Midbrain (tissue), 1 donor: ENCODE measurements at places on chromosomes 3 and 15.

DNA sequence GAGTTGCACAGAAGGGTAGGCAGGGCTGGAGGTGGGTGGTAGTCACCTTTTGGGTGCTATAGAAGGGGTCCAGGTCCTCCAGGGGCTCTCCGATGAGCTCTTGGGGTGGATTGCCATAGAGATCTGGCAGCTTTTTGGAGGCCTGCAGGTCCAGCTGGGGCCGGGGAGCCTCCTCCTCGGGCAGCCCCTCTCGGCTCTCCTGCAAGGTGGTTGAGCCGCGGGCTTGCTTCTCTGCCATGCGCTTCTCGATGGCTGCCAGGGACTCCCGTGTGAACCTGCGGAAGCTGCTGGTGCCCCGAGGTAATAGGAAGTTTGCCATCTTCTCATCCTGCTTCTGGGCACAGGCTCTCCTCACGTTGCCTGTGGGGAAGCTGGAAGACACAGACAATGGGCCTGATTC lies 16.5 kb downstream of the SCN5A start:
- no peak for DNase-seq

DNA sequence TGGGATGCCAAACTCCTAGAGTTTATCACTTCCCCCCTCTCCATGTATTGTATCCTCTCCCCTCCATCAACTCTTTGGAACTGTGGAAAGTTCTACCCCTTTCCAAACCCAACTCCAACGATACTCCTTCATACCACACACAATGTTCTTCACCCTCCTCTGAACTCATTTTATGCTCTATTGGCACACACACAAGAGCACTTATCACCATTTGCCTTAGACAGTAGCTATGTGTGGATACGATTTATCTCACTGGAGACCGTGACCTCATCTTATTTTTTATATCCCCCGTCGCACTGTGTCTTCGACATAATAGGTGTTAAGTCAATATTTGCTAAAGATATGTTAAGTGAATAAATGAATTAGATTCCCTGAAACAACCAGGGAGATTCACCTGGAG lies 316.5 kb upstream of the PROK2 start:
- no peak for DNase-seq

GRCh38 chr3:28171962-28172361 lies 69.5 kb upstream of the CMC1 start:
- DNase-seq = no peak

GRCh38 chr15:90619939-90620338 lies 90.2 kb downstream of the CRTC3 start:
- no peak for DNase-seq

DNA sequence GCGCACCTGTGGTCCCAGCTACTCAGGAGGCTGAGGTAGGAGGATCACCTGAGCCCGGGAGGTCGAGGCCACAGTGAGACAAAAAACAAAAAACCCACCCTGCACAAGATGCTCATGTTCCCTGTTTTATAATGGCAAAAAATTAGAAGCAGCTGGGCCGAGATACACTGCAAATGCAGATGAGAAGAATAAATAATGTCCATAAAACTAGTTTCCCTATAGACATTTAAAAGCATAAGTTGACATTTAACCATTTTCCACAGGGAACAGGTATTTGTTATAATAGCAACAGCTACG lies 537 bp upstream of the SCAP start:
- DNase-seq = no peak

GRCh38 chr3:62815981-62816380 lies 59.2 kb downstream of the CADPS start:
- DNase-seq = no peak

DNA sequence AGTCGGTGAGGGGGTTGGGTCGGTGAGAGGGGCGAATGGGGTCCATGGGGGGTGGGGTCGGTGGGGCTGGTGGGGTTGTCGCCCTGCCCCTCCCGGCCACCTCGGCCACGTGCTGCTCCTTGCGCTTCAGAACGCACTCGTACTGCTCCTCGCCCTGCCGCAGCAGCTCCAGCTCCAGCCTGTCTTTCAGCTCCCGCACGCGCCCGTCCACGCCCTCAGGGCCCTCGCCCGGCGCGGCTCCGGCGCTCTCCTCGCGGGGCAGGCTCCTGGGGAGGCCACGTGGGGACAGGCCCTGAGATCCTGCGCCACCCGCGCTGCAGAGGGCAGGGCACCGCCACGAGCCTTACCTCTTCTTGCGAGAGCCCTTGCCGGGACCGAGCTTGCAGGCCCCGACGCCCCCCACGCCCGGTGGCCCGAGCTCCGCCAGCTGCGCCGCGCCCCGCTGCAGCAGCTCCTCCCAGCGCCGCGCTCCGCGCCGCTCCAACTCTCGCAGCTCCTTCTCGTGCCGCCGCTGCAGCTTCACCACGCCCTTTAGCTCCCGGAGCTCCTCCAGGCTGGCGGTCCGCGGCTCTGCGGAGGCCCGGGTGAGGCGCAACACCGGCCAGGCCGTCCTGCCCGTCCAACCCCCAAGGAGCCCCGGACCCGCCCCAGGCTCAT lies 8.2 kb upstream of the ANKRD63 start:
- DNase-seq = no peak

- no peak for DNase-seq
These were observed 10.3 kb downstream of the PGPEP1L start for GRCh38 chr15:98997312-98997711.

DNA sequence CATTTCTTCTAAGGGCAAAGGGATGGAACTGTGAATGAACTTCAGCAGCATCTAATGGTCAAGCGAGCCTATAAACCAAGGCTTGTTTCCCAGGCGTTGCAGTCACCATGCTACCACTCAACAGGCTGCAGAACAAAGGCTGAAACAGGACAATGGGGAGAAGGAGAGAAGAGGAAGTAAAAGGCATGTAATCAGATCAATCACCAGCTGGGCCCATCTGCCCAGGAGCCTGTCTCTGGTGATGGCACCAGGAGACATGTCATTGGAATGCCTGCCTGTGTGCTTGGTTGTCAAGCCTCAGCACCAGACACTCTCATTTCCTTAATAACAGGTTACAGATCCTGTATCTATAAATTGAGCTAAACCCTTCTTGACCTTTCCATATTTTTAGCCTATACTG lies 81.7 kb upstream of the UMPS start:
- no peak for DNase-seq

- DNase-seq = no peak
These were observed 5.2 kb upstream of the YEATS2 start for GRCh38 chr3:183692436-183692835.

GRCh38 chr3:33202711-33203457 lies 15.7 kb downstream of the SUSD5 start:
- no peak for DNase-seq

DNA sequence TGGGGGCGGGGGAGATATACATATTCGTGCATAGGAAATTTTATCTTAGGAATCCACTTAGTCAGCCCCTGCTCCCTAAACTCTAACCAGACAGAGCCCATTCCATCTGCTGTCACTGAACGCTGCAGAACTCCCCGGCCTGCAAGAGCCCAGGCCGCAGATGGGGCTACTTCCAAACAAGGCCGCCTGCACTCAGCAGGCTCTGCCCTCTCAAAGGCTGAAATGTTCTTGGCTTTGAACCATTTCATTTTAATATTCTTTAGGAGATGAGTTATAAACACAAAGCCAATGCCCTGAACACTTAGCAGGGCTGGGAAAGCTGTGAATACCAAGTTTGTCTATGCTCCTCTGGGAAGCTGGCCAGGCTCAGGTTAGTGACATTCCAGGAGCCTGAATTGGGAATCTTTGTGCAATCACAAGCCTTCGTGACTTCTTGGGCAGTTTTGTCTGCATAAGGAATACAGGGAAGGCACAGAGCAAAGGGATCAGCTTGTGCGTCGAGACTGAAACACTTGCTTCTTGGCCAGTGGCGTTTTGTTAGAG lies 65.0 kb downstream of the SYNM start:
- no peak for DNase-seq

GRCh38 chr3:33789183-33789954 lies 9.1 kb upstream of the PDCD6IP start:
- DNase-seq = no peak

- DNase-seq = no peak
These were observed 270.3 kb downstream of the RYR3 start for GRCh38 chr15:33581032-33581431.

GRCh38 chr3:156230278-156230900 lies 110.0 kb downstream of the KCNAB1 start:
- DNase-seq = no peak

DNA sequence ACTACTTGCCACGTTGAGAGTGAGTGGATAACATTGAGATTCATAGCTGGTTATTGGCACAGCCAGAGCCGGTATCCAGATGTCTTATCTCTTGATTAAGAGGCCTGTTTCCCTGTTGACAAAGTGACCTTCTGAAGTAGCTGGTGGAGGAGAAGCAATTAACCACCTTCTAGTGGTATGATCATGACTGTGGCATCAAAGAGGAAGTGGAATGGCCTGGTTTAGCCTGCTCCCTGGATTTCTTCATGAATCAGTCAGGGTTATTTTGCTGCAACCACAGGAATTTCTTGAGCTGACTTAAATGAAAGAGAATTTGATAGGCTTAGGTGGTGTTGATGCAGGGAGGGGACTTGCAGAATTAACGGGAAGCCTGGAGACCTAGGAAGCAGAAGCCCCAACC lies 398.3 kb downstream of the MFSD1 start:
- no peak for DNase-seq

DNA sequence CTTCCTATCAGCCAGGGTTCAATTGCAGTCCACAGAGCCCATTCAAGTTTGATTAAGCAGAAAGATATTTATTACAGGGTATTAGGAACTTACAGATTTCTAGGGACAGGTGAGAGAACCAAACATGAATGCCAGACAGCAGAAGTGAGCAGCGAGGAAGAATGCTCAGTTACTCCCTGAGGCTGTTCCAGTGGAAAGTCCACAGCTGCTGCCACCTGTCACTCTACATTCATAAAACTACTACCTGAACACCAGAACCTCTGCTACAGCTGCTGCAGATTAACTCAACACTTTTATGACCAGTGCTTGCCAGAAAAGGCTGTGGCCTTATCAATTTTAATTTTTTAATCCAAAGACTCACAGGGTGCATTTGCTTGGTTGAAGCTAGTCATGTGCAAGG lies 325.4 kb upstream of the ONECUT1 start:
- DNase-seq = no peak

DNA sequence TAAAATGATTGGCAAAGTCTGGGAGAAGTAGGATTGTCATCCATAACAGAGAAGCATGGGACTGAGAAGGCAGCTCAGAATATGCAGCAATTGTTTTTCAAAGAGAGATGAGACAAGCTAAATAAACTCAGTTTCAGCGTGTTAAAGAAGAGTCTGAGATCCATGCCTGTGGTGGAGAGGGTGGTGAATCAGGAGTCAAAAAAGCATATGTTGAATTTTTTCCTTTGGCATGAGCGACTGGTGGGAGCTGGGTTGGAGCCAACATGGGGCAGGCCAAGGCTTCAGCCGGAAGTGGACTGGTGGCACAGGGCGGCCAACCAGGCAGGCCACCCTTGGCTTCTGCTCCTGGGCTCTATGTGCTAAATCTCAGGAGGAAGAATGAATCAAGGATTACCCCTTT lies 102.0 kb downstream of the SST start:
- no peak for DNase-seq

GRCh38 chr3:100810671-100811070 lies 101.4 kb downstream of the TFG start:
- DNase-seq = no peak

- no peak for DNase-seq
These were observed 31.1 kb downstream of the TMEM212 start for GRCh38 chr3:171874251-171874681.

DNA sequence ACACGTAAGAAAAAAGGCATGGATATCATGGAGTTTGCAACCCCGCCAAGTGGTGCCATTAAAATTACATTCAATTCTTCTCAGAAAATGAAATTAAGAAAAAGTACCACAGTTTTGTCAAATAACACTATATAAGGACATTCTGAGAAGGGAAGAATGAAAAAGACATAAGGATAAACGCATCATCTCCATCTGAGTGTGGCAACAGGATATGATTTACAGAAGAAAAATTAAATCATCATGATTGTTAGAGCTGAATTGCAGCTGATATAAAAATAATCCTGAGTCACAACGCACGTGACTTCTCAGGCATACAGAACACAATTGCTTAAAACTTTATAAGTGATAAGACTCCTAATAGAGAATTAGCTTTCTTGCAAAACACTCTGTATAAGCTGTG lies 133.8 kb downstream of the GREM1 start:
- DNase-seq = no peak

- no peak for DNase-seq
These were observed 46.2 kb downstream of the ZNF385D start for GRCh38 chr3:21704796-21705195.

DNA sequence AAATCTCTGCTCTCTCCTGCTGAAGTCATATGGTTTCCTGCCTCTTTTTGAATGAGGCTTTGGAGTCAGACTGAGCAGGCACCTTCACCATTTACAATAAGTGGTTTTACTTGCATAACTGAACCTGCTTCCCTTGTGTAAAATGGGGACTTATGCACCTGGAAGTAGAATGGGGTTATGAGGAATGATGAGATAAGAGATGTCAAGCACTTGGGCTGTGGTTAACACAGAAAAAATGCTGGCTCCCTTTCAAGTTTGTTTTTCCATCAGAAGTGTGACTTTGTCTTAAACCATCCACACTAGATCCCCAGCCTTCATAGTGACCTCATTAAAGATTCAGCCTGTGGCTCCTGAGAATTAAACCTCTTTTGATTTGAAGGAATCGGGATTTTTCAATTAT lies 5.2 kb downstream of the EXOSC7 start:
- no peak for DNase-seq

DNA sequence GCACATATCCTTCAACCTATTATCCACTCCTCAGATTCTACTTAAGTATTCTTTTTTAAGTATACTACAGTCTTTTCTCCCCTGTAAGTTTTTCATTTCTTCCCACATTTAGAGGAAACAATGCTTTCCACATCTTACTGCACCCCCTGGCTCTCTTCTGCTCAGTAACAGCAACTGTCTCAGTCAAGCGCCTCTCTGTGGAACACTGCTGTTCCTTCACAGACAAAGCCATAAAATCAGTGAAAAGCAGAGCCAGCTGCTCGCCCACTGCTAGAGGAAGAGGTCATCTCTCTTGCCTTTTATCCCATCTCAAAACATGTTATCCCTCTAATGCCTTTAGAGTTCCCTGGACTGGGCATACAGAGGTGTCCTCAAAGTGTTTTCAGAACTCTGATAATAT lies 24.8 kb downstream of the SERP1 start:
- no peak for DNase-seq
